NCI-H1105 (cell line): ENCODE measurements at places on chromosomes 11 and 22.

- DNase-seq: no peak
Measured at GRCh38 chr11:62105667-62106191, 18.1 kb upstream of the INCENP start.

GRCh38 chr11:87173185-87174039 lies 135.7 kb downstream of the TMEM135 start:
- peak; percentile 26 for DNase-seq

GRCh38 chr11:35031346-35031745 lies 107.6 kb upstream of the CD44 start:
- no peak for DNase-seq

- DNase-seq: no peak
Measured at GRCh38 chr11:68308068-68308467, 4.3 kb upstream of the LRP5 start.

DNA sequence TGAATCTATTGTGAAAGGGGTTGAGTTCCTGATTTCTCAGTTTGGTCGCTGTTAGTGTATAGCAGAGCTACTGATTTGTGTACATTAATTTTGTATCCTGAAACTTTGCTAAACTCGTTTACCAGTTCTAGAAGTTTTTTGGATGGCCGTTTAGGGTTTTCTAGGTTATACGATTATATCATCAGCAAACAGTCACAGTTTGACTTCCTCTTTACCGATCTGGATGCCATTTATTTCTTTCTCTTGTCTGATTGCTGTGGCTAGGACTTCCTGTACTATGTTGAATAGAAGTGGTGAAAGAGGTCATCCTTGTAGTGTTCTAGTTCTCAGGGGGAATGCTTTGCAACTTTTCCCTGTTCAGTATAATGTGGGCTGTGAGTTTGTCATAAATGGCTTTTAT lies 24.6 kb upstream of the OOSP4B start:
- DNase-seq: no peak

DNA sequence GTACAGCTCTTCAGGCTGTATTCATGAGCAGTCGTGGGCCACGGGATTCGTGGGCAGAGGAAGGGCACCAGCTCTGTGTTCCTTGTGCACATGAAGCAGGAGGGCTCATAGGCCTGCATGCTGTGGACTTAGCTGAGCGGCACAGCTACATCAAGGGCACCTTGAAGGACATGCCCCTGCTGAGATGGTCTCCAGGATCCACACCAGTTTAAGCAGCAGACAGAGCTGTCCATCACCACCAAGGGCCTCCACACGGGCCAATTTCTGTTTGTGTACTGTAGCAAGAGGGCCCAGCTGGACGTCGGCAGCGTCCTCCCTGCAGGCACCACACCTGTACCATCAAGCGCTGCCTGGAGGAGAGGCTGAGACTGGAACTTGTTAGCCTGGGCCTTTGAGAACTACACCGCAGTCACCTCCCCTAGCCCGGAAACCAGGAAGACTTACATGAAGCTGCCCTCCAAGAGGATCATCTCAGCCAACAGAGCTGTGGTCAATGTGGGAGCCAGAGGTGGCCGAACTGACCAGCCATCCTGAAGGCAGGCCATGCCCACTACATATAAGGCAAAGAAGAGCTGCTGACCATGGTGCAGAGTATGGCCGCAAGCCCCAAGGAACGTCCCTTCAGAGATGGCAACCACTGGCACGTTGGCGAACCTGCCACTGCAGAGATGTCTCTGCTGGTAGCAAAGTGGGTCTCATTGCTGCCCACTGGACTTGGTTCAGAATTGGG lies 32.7 kb upstream of the GNB1L start:
- DNase-seq: no peak

GRCh38 chr11:84526250-84526649 lies 1100.9 kb downstream of the DLG2 start:
- DNase-seq: no peak

GRCh38 chr22:20677684-20678242 lies 96.2 kb upstream of the SERPIND1 start:
- no peak for DNase-seq

- DNase-seq: peak; percentile 68
Measured at GRCh38 chr11:71139516-71140205, 112.7 kb downstream of the SHANK2 start.
